ENCODE measurements at places on chromosomes 11 and 22.
A peak's percentile ranks its signal among the peaks of the same experiment; 100 is the strongest.

DNA sequence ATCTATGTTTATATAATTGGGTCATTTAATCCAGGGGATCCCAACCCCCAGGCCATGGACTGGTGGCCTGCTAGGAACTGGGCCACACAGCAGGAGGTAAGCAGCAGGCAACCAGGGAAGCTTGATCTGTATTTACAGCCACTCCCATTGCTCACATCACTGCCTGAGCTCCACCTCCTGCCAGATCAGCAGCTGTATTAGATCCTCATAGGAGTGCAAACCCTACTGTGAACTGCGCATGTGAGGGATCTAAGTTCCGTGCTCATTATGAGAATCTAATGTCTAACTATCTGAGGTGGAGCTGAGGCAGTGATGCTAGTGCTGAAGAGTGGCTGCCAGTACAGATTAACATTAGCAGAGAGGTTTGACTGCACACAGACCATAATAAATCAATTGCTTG, 32.8 kb downstream of the MS4A2 start:
- DNase-seq, result no peak

- DNase-seq, result no peak
These were observed 141.6 kb upstream of the TENM4 start for GRCh38 chr11:79582434-79582833.

- no peak for DNase-seq
These were observed 60.8 kb upstream of the PDE3B start for GRCh38 chr11:14582793-14583192.

GRCh38 chr11:110971140-110971539, 258.9 kb upstream of the ARHGAP20 start:
- no peak for DNase-seq

GRCh38 chr11:77213589-77214428, 85.8 kb downstream of the MYO7A start:
- DNase-seq, result no peak

DNA sequence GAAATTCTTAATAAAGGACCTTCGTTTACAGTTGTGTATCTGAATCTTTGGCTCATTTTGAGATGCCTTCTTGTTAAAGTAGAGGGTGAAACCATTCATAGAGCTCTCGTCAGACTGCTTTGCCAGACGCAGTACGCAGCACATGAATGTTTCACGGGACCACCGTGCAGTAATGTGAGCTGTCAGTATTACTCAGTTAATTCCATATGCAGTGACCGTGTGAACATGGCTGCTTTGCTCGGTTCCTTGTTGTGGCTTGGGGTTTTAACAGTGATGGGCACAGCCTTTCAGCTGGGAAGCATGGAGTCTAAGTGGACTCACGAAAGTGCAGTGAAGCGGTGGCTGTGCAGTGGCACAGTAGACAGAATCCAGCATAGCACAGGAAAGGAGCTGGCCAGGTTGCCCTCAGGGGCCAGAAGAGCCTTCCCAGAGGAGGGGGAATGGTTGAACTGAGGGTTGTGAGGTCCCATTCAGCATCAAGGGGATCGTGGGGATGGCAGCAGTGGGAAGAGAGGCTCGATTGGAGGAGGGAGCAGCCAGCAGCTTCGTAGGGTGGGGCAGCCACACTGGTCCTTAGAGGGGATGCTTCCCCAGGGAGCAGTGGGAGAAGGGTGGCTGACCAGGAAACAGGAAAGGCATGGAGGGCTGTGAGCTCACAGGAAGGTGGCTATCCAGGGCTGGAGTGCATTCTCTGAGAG, 31.4 kb downstream of the PPFIA1 start:
- DNase-seq, result no peak

- no peak for DNase-seq
These were observed 128.4 kb downstream of the ARHGAP8 start for GRCh38 chr22:44880610-44881290.

GRCh38 chr11:128568166-128568778, 19.1 kb downstream of the ETS1 start:
- peak; percentile 10 for DNase-seq

DNA sequence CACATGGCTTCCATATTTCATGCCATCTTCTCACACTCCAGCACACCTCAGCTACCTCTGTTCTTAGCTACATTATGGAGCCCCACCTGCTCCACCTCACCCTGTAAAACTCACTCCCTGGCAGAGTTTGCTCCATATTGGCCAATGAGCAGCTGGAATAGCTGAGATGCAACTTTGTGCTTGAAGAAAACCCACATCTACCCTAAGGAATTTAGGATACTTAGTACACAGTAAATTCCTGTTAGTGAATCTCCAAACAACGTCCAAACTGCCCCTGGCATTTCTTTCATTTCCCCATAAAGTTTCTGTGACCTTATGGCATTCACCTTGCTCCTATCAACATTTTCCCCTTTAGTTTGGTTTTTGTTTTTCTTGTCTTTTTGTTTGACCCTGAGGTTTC, 2.2 kb upstream of the VWCE start:
- DNase-seq, result no peak

GRCh38 chr11:45354976-45355705, 69.0 kb upstream of the SYT13 start:
- DNase-seq, result no peak

- DNase-seq, result no peak
These were observed 392.9 kb downstream of the NTM start for GRCh38 chr11:131763193-131763890.

DNA sequence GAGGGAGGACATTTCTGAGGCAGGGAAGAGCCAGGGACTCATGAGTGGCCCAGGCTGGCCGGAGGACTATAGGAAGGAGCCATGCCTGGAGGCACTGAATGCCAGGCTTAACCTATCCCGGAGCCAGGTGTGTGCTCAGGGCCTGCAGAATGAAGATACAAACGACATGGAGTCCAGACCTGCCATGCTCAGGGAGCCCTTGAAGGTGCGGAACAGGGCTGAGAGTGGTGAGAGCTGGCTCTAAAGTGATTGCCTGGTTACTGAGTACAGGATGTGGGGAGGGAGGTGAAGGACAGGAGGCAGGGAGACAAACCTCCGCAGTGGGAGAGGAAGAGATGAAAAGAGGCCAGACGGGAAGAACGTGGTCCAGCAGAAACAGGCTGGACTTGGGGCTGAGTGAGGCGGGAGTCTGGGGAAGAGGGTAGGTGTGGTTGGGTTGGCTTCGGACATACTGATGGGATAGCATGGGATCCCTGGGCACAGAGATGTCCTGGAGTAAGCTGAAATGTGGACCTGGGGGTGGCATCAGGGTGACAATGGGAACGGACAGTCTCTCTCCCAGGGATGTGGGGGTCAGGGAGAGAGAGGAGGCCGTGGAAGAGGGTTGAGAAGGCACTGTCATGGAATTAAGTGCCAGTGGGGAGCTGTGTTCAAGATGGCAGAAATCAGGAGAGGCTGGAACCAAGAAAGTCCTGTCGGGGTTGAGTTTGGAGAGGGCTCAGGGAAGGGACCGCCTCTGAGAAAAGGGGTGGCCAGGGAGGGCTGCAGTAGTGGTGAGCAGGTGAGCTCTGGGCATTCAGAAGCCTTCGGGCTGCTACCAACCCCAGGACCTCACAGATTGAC, 1.5 kb upstream of the ANKRD13D start:
- peak; percentile 63 for DNase-seq

GRCh38 chr11:134733646-134734045, 321.6 kb upstream of the B3GAT1 start:
- no peak for DNase-seq

DNA sequence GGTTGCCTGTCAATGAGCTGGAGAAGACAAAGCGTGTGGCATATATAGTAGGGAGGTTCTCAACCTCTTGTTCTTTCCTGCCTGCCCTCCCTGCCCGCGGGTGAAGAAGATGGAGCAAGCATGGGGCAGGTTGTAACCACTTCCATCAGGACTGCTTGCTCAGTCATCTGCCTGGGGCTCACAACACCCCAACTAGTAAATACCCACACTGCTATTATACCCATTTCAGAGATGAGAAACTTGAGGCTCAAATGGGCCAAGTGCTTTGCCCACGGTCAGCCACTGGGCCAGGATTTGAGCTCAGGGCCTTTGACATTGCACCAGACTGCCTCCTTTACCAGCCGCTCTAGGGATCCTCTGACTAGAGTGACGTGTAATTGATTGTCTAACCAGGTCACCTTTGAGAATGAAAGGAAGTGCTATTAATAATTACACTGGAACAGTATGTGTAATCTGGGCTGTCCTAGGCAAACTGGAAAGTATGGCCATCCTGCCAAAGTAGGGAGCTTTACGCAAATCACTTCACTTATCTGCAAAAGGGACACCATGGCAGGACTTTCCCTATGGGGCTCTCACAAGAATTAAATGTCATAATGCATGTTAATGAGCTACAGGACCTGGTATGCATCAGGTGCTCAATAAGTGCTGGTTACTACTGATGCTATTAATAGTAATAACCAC, 2.8 kb upstream of the CDC42EP1 start:
- no peak for DNase-seq
